ENCODE measurements at places on chromosomes 2 and 18. TPM values are rescaled to one million over a fixed set of nuclear protein-coding genes. Genes with fewer than 3 reads are reported as not detected.

The ADGRF3 gene
- total RNA-seq = 0.23 TPM

The LNPK gene
- 8.3 TPM for total RNA-seq

The CFC1 gene
- total RNA-seq = not detected

The NCKAP5 gene
- total RNA-seq = 1.2 TPM

The CDK15 gene
- total RNA-seq = not detected
